Stomach (tissue), 19 donors: ENCODE measurements at places on chromosomes 12 and 14. TPM values are rescaled to one million over a fixed set of nuclear protein-coding genes. Genes with fewer than 3 reads are reported as not detected.

GRCh38 chr12:117255386-117255785 is 65.1 kb upstream of the FBXO21 start:
- no peak overlapping the region for H3K27ac ChIP-seq
- H3K4me3 ChIP-seq: no peak overlapping the region
- DNase-seq: no peak
- no peaks in the 10 kb centered on the region for H3K27me3 ChIP-seq
- no peaks in the 10 kb centered on the region for H3K4me1 ChIP-seq

DNA sequence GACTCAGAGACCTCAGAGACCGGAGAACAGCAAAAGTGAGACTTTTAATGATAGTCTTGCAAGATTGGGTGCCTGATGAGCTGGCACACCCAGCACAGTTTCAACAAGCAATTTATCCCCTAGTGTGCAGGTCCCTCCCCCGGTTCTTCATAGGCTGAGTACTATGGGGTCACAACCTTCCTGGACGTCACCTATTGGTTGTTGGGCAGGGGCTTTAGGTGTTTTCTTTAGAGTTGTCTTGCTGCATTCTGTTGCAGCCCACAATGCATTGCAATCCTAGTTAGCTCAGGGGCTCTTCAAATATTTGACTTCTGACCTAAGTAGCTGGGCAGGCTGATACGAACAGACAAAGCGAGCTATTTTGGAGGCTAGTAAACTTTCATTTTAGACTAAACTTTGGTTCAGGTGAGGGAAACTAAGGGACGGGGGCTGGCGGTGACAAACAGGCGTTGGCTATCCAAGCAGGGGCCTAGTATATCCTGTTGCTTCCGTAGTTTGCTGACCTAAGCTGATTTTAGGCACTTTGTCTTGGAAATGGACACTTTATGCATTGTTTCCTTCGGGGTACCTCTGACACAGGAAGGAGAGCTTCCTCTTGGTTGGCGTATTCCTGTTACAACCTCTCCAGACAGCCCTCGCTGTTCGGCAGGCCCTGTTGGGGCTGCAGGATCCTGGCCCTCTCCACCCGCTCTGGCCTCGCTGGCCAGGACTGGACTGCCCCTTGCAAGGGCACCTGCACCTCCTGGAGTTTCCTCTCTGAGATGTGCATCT is 14.1 kb downstream of the SIVA1 start:
- no peak overlapping the region for H3K4me3 ChIP-seq
- H3K4me1 ChIP-seq: peaks cover 9% of the 10 kb centered on the region
- H3K27ac ChIP-seq: no peak overlapping the region

- no peaks in the 10 kb centered on the region for H3K27me3 ChIP-seq
- H3K27ac ChIP-seq: no peak overlapping the region
- H3K36me3 ChIP-seq: no peaks in the 10 kb centered on the region
- no peak overlapping the region for H3K4me3 ChIP-seq
- DNase-seq: no peak
These were observed 11.3 kb downstream of the ERO1A start for GRCh38 chr14:52683985-52684520.

- no peak for DNase-seq
- no peak overlapping the region for H3K27ac ChIP-seq
- no peaks in the 10 kb centered on the region for H3K27me3 ChIP-seq
- H3K36me3 ChIP-seq: no peaks in the 10 kb centered on the region
- no peaks in the 10 kb centered on the region for H3K4me1 ChIP-seq
- H3K4me3 ChIP-seq: no peak overlapping the region
These were observed 134.0 kb downstream of the DIO2 start for GRCh38 chr14:80077262-80077661.

GRCh38 chr14:94062344-94062940 is 18.6 kb downstream of the DDX24 start:
- DNase-seq: no peak
- H3K36me3 ChIP-seq: peaks cover 64% of the 10 kb centered on the region
- H3K27me3 ChIP-seq: no peaks in the 10 kb centered on the region
- no peak overlapping the region for H3K4me3 ChIP-seq
- H3K4me1 ChIP-seq: peaks cover 38% of the 10 kb centered on the region
- no peak overlapping the region for H3K27ac ChIP-seq

GRCh38 chr14:73427516-73428264 is 30.7 kb downstream of the NUMB start:
- H3K4me3 ChIP-seq: no peak overlapping the region
- H3K4me1 ChIP-seq: peaks cover 29% of the 10 kb centered on the region
- no peaks in the 10 kb centered on the region for H3K27me3 ChIP-seq
- H3K27ac ChIP-seq: peak overlapping the region; percentile 46
- no peaks in the 10 kb centered on the region for H3K36me3 ChIP-seq
- no peak for DNase-seq

DNA sequence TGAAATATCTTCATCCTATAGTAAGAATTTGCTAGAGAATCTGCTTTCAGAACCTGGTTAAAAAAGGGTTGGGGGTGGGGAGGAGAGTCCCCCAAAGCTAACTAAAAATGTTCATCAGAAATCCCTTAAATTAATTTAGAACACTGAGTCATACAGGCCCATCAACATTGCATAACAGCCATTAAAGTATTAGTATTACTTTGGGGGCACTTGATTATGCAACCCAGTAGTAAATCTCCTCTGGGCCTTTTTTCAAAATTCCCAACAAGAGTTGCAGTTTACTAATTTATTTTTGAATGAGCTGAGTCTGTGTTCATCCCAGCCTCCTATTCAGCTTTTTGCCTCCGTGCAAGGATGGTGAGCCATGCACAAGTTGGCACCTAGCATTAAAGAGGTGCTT is 8.8 kb upstream of the SLC24A4 start:
- DNase-seq: no peak
- no peak overlapping the region for H3K27ac ChIP-seq
- no peak overlapping the region for H3K4me3 ChIP-seq
- no peaks in the 10 kb centered on the region for H3K4me1 ChIP-seq
- H3K27me3 ChIP-seq: no peaks in the 10 kb centered on the region

DNA sequence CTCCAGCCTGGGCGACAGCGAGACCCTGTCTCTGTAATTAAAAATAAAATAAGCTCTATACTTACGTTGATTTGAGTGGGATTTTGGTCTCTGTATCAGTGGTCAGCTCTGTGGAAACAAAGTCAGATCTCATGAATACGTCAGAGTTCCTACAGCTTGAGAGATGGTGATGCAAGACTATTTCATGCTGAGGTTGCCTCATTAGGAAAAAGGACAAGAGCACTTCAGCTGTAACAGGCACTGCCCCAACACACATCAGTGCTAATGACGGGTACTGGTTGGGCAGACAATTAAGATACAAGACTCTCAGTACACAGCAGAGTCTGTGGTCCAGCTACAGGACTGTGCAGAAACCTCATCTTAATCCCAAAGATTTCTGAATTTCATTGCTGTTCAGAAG is 246.4 kb upstream of the AMIGO2 start:
- H3K36me3 ChIP-seq: no peaks in the 10 kb centered on the region
- no peak overlapping the region for H3K4me3 ChIP-seq
- H3K4me1 ChIP-seq: no peaks in the 10 kb centered on the region
- no peak for DNase-seq
- no peaks in the 10 kb centered on the region for H3K27me3 ChIP-seq

DNA sequence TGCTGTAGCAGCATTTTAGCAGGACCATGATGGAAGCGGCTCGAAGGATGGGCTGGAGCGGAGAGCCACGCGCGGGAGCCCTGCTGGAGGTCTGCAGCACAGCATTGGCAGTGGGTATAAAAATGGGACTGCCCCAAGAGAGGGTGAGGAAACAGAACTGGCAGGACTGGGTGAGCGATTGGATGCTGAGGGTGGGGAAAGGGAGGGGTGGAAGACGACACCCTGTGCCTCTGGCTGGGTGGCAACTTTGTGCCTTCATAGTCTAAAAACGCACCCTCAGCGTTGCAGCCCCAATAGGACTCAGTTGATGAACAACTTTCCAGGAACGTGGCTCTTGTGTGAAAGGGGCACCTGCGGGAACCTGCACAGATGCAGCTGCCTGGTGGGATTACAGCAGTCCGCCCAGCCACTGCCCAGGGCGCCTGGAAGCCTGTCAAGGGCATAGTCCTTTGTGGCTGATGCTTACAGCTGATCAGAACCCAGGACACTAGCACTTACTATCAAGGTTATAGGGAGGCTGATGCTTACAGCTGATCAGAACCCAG is 73.0 kb downstream of the NINJ2 start:
- H3K27ac ChIP-seq: no peak overlapping the region
- DNase-seq: no peak
- H3K4me3 ChIP-seq: no peak overlapping the region
- peaks cover 4% of the 10 kb centered on the region for H3K4me1 ChIP-seq
- H3K27me3 ChIP-seq: no peaks in the 10 kb centered on the region

DNA sequence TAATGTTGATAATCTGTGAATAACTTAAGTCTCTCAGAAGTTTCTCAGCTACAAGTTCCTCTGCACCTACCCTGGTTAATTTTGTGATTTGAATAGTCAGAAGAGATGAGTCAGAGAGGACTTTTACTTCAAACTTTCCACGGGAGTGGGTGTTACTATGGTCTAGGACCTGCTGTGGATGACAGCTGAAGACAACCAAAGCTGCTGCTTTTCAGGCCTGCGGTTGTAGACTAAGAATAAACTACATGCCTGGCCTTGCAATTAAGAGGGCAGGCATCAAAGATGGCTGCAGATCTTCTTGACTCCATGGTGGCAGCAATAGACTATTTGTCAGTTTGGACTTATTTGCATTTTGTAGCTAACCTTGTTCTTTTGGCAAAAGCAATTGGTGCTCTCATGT is 227.1 kb upstream of the KRR1 start:
- DNase-seq: no peak
- H3K27me3 ChIP-seq: no peaks in the 10 kb centered on the region

Gene OASL
- 35.0 TPM for total RNA-seq

Gene CLEC1B
- total RNA-seq: not detected

GRCh38 chr12:106171117-106171750 is 32.5 kb upstream of the NUAK1 start:
- H3K4me3 ChIP-seq: no peak overlapping the region
- no peak for DNase-seq
- no peaks in the 10 kb centered on the region for H3K27me3 ChIP-seq
- no peak overlapping the region for H3K27ac ChIP-seq
